ENCODE measurements at places on chromosomes 4 and X.
A peak's percentile ranks its signal among the peaks of the same experiment; 100 is the strongest.

DNA sequence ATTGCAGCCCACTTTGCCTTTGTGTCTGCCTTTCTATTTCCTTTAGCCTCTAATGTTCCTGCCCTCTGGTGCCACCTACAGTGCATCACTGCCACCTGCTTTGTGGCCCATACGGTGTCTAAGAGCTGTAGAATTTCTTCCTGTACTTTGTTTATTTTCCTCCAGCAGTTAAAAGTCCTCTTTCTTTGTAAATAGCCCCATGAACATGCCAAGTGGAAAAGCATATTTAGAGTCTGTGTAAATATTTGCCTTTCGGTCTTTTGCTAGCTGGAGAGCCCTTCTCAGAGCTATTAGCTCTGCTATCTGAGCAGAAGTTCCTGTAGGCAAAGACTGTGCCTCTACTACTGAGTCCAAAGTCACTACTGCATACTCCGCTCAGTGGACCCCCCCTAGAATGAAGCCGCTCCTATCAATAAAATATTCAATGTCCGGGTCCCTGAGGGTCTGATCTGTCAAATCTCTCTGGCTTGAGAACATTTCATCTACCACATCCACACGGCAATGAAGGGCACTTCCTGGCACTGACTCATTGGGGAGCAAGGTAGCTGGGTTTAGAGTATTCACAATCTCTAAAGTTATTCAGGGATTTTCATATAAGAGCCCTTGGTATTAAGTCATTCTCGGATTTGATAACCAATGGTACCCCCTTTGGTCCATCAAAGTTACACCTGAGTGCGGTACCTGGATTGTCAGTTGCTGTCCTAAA is 36.3 kb downstream of the SULT1E1 start:
- peak; percentile 45 for DNase-seq

DNA sequence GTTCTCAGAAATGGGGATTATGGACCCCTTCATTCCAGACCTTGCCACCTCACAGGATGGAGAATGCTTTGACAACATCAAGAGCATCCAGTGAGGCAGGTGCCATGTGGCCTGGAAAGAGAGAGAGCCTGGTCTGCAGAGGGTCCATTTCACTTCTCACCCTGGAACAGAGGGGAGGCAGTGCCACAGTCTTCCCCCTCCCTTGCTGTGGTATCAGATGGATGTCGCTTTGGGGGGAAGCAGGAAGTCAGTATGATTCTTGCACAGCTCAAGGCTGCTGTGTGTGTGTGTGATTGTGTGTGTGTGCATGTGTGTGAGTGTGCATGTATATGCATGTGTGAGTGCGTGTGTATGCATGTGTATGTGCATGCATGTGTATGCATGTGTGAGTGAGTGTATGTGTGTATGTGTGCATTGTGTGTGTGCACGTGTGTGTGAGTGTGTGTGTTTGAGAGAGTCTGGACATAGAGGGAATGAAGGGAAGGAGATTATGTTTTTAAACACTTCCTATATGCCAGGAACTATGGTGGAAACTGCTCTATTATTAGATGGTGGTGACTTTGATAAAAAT is 328.6 kb upstream of the CLNK start:
- no peak for DNase-seq

- no peak for DNase-seq
These were observed 98.6 kb upstream of the LRPAP1 start for GRCh38 chr4:3630598-3631543.

DNA sequence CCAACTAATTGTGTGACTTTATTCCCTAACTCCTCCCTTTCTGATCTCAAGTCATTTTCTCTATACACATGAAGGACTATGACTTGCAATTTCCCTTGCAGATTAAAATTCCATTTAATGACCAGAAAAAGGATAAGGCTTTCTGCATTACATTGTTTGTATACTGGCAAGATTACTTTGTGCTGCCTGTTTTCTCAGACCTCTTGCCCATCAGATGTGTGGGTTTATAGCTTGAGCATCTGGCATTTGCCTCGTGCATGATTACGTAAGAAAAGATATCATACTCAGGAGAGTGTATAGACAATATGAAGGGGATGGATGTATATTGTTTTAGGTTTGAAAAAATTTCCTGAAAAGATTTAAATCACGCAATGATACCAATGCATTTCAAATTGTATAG is 593.8 kb upstream of the SLIT2 start:
- DNase-seq = no peak

DNA sequence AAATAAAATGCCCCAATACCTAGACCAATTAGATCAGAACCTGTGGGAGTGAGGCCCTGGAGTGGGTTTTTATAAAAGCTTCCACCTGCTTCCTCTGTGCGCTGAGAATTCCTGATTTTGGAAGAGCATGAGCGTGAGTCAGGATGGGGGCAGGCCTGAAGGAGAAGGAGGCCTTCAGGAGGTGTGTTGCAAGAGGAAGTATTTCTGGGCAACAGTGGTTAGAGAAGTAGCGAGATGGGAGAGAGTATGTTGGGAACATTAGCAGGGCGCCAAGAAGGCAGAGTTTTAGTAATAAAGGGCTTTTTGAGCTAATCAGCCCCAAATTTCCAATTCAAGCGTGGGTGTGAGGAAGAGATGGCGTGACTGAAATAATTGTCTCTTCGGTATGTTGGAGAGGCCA is 349.8 kb downstream of the UNC5C start:
- DNase-seq = no peak

DNA sequence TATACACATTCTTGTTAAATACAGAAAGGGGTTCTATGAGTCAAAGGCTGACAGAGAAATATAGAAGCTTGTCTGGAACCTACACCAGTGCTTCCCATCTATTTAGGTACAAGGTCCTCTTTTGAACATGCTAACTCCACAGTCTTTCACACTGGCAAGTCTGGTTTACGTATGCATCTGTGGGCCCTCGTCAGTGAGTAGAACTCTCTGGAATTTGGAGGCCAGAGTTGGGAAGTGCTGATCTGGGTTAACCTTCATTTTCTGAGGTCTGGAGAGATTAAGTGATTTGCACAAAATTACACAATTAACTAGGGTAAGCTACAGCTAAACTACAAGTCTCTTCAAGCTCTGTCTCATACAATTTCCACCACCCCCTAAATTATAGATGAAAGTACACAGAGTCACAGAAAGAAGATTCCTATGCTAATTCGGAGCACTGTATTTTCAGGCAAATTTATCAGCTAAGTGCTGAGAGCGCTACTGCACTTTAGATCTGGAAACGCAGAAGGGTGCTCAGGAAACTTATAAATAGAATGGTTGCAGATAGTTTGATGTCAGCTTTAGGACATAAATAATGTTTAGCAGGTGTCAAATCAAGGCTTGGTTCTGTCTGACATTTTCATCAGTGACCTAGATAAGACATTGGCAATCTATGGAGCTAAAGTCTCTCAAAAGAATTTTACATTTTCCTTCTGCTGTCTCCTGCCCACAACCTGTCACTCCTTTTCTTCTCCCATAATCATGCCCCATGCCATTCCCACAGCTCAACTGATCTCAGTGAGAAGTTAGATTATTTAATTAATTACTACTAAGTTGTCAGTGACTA is 43.0 kb upstream of the PDLIM5 start:
- no peak for DNase-seq

DNA sequence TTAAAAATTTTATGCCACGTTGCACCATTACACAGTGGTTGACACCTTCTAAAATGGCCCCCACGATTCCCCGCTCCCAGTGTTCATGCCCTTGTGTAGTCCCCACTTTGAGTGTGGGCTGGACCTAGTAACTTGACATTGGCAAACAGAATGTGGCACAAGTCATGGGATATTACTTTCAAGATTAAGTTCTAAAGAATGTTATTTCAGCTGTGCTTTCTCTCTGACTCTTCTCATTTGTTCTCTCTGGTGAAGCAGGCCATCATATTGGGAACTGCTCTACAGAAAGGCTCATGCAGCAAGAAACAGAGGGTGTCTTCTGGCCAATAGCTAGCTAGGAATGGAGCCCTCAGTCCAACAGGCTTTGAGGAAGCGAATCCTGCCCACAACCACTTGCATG is 67.1 kb downstream of the ATXN3L start:
- DNase-seq = no peak

DNA sequence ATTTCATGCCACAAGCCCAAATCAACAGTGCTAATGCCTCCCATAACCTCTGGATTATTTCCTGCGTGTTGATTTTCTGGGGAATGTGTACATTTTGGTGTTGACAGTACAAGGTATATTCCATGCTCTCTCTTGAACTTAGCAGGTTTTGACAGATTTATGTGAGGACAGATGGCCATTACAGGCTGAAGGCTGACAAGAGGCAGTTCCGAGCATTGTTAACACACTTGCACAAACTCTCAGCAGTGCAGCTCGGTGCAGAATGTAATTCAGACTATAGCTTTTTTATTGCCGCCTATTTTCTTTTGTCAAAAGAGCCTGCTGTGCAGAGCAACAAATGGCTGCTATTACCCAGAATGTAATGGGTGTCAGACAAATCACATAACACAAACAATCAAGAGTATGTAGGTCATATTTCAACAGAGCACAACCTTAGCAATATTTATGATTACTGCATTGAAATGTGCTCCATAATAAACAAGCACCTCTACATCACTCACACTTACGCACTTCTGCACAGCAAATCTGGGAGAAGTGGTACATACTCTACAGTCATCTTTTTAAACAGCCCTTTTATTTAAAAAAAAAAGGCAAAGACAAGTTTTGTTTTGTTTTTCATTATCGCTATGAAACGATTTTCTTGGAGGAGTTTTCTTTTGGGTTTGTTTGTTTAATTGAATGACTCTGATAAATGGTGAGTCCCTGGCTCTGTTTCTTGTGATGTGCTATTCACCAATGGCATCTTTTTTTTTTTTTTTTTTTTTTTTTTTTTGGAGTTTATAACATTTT is 71.6 kb downstream of the PPARGC1A start:
- no peak for DNase-seq

DNA sequence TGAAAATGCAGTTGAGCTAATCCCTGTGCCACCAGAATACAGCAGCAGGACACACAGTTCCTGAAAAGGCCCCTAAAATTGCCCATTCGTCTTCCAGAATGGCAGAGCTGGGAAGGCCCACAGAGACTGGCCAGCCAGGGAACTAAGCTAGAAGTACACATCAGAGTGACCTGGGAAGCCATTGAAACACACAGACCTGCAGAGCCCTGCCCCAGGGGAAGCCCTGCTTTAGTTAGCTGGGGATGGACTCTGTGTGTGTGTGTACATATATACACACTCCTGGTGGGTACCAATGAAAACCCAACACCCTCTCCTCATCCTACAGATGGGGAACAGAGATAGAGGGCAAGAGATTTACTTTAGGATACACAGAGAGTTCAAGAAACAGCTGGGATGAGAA is 227.7 kb downstream of the HS6ST2 start:
- no peak for DNase-seq

DNA sequence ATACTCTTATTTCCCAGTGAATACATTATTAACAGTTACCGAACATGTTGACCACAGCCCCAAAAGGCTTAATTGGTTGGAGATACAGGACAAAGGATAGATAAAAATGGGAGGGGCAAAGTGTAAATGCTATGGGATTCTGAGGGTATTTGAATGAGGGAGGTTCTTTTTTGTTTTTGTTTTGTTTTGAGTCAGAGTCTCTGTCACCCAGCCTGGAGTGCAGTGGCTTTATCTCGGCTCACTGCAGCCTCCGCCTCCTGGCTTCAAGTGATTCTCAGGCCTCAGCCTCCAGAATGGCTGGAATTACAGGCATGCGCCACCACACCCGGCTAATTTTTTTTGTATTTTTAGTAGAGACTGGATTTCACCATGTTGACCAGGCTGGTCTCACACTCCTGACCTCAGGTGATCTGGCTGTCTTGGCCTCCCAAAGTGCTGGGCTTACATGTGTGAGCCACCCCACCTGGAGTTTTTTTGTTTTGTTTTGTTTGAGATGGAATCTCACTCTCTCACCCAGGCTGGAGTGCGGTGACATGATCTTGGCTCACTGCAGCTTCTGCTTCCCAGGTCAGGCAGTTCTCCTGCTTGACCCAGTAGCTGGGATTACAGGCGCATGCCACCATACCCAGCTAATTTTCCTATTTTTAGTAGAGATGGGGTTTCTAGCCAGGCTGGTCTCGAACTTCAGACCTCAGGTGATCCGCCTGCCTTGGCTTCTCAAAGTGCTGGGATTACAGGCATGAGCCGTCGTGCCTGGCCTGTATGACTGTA is 9.0 kb downstream of the UBE2K start:
- DNase-seq = no peak

Measured in activated T-cell treated with anti-CD3 and anti-CD28 coated beads, Interleukin-2, amount 50 U/mL, for 24 hours (primary cell).